ENCODE measurements at places on chromosomes 1 and 21.

GRCh38 chr1:67679691-67680090, 5.3 kb upstream of the GADD45A start:
- no peak for DNase-seq

GRCh38 chr1:222331340-222331739, 216.6 kb downstream of the HHIPL2 start:
- no peak for DNase-seq

DNA sequence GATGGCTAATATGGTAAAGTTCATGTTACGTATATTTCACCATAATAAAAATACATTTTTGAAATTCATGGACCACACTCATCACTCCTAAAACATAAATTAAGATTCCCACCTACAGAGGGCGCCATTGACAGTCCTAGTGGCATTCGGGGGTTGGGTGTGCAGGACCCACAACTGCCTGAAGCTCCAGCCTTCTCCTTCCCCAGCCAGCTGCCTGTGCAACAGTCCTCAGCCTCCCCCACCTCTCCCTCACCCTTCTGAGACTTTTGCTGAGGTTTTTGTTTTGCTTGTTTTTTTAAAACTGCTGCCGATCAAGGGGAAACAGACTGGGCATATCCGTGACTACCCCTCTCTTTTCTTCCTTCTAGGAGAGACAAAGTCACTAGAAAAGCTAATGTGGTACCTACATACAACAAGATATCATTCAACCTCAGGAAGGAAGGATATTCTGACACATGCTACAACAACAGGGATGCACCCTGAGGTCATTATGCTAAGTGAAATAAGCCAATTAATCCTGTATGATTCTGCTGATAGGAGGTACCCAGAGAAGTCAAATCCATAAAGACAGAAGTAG, 9.2 kb upstream of the EVA1C start:
- DNase-seq, result peak; percentile 49

DNA sequence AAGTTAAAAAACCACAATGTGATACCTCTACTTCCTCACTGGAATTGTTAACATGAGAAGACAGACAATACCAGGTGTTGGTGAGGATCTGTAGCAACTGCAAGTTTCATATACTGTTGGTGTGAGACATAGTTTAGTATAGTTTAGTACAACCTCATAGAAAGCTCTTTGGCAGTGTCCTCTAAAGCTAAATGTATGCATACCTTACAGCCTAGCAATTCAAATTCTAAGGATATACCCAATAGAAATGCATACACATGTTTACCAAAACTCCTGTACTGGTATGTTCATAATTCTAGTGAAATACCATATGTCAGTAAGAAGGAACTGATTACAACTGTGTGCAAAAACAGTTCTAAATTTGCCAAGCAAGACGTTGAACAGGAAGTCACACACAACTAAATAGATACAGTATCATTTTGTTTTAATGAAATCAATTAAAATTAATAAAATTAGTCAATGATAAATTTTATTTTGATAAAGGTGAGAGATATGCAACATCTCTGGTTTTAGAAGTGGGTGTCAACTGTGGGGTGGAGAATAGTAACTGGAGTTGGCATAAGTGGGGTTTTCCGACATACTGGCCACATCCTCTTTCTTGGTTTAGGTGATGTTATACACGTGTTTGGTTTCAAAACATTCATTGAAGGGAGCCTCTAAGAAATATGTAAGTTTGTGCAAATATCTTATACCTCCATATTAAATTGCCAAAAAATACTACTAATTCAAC, 450.7 kb downstream of the PTPRC start:
- DNase-seq, result no peak

GRCh38 chr1:37509181-37509580, 5.4 kb downstream of the MEAF6 start:
- no peak for DNase-seq

DNA sequence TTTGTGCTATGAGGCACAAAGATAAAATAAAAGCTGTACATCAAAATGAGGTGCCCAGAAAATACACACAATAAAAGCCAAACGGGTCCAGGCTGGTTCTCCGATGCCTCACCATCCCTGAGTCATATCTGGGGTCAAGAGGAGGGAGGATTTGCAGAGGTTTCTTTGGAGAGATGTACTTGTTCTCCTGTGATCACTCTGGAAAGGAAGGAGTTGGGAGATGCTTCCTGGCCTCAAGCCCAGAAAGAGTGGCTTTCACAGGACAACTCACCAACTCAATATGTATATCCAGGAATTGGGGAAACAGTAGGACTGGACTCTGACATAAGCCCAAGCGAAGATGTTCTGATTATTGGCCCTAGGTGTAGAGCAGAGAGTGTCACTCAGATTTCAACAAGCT, 51.9 kb downstream of the DIPK1A start:
- no peak for DNase-seq

GRCh38 chr1:62245201-62245600, 50.6 kb downstream of the L1TD1 start:
- DNase-seq, result no peak

DNA sequence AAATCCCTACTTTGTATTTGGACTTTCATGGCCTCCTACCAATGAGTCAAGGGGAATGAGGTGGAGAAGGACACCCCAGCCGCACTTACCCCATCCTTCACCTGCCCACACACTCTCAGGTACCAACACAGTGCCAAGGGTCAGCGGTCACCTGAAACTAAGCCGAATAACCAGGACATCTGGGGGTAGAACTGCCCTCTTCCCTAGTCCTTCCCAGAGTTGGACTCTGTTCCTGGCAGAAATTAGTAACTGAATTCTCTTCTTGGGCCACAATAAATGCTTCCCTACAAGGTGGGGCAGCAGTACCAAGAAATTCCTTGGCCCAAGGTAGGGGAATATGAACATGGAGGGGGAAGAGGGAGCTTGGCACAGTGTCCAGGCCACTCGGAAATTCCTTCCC, 7.3 kb downstream of the SLC45A3 start:
- DNase-seq, result no peak

- DNase-seq, result no peak
Observed at GRCh38 chr1:224957696-224958095, 28.2 kb downstream of the DNAH14 start.

DNA sequence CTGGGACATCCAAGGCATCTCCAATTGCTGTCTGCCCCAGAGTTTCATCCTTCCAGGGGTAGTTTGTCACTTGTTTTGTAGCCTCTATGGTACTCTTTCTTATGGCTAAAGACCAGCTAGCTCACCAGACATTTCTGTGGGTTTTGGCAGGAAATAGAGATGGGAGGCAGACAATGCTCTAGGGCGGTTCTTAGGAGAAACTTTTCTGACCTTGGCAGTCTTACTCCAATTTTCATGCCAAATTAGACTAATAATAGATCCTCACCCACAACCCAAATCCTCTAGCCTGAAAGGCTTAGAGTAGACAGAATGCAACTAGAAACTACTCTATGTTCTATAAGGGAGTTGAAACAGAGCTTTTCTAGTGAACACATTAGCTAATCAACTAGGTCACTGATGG, 69.8 kb downstream of the LRIG2 start:
- DNase-seq, result no peak

DNA sequence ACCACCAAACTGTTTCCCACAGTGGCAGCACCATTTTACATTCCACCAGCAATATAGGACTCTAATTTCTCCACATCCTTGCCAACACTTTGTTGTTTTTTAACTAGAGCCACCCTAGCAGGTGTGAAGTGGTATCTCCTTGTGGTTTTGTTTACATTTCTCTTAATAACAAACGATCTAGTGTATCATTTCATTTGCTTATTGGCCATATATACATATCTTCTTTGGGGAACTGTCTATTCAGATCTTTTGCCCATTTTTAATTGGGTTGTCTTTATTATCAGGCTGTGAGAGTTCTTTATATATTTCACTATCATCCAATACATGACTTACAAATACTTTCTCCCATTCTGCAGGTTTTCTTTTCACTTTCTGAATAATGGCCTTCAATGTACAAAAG, 18.0 kb downstream of the TRIM33 start:
- no peak for DNase-seq

GRCh38 chr1:183764981-183765380, 39.9 kb upstream of the RGL1 start:
- DNase-seq, result no peak

GRCh38 chr1:246587606-246588005, 21.4 kb downstream of the CNST start:
- DNase-seq, result no peak

GRCh38 chr1:111450185-111450584, 921 bp downstream of the ATP5PB start:
- no peak for DNase-seq

DNA sequence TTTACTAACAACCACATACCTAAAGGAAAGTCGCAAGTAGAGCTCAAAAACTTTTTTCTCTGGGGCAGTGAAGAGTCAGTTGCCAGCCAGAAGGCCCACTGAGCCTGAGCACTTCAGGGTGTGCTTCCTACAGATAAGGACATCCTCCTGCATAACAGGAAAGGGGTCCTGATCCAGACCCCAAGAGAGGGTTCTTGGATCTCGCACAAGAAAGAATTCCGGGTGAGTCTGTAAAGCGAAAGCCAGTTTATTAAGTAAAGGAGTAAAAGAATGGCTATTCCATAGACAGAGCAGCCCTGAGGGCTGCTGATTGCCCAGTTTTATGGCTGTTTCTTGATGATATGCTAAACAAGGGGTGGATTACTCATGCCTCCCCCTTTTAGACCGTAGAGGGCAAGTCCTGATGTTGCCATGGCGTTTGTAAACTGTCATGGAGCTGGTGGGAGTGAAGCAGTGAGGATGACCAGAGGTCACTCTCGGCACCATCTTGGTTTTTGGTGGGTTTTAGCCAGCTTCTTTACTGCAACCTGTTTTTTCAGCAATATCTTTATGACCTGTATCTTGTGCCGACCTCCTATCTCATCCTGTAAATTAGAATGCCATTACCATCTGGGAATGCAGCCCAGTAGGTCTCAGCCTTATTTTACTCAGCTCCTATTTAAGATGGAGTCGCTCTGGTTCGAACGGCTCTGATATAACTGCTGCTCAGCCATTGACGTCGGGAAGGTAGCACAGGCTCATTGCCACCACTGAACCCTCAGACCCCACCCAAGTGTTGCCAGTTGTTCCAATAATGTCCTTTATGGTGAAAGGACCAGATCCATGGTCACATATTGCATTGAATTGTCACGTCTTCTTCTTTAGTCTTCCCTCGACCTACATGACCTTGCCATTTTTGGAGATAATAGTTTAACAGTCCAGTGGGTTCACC, 96.6 kb upstream of the ERRFI1 start:
- DNase-seq, result no peak

DNA sequence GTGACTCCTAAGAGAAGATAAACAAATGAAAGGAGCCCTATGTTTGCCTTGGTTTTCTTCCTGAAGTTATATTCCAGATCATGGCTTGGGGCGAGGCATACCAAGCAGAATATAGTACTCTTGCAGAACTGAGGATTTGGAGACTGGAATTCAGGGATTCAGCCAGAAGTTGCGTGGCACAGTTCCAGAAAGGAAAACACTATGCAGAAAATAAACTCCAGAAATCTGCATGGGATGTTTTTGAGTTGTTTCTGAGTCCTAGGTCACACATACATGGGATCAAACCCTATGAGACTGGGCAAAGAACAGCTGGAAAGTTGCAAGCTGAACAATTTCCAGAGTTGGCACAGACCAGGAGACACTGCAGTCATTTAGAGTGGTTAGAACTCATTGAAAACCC, 42.9 kb upstream of the IFFO2 start:
- DNase-seq, result no peak

DNA sequence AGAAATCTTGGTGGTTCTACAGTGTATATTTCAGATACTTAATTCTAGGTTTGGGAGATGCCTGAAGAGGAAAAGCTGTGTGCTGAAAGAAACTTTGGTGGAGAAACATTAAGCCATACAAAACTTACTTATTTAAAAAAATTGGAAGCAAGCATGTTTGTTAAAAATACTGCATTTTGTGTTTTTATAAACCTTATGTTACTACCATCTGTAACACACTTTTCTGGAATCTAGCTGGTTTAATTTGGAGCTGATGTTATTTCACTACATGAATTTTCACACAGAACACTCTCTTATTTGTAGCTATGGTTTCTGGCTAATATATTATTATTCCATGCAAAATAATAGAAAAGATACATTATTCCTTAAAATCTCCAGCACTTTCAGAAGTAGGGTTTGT, 710.7 kb downstream of the ADGRL2 start:
- DNase-seq, result no peak

DNA sequence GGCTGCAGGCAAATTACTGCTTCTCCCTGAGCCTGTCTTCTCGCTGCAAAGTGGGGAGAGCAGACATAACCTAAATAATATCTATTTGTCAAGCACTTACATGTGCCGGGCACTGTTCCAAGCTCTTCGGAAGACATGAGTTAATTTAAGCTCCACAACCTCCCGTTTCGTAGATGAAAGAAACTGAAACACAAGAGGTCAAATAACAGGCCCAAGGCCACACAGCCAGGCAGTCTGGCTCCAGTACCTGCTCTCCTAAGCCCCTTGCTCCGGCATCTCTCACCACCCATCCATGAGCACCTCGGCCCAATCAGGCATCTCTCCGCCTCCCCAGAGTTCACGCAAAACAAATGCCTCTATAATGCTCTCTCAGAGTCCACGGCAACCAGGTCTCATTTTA, 65.4 kb downstream of the TAS1R2 start:
- DNase-seq, result no peak

DNA sequence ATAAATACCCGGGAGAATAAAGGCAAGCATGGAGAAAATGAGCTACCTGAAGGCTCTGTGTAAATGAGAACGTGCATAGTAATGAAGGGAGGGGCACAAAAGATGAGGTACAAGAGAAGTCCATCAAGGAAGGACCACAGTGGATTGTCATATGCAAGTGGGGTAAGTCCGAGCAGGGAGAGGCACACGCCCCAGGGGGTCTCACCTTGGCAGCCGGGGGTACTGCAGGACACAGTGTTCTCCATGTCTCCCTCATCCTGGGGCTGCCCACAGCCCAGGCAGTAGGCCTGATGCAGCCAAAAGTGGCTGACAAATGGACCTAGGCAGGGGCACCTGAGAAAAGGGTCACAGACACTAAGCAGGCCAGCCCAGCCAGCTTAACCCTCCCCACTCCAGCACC, 10.0 kb downstream of the DCST2 start:
- no peak for DNase-seq

- DNase-seq, result no peak
Observed at GRCh38 chr21:29669416-29669815, 270.4 kb downstream of the GRIK1 start.

DNA sequence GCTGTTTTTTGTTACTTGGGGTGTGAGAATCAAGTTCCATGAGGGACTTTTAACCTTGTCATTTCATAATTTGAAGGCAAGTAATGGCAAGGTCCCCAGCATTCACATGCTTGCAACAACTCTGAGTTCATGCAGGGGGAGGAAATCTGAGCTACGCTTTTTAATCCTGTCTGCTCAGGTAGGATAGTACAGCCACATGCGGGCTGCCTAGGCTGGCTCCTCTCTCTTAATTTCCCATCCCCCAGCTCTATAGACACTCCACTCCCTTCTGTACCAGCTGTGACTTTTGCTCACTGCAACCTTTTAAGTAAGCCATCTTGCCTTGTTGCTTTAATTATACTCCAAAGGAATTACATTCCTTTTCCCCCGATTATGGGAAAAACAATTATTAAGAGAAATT, 30.1 kb downstream of the PTGFR start:
- DNase-seq, result no peak

Data from HuH-7.5 (cell line).